Stimulated activated CD4-positive, alpha-beta T cell treated with anti-CD3 and anti-CD28 coated beads, Interleukin-4, amount 100 ng/mL, for 1 hour (primary cell): ENCODE measurements at places on chromosomes 16 and 17.

GRCh38 chr16:47424846-47425245, 36.0 kb downstream of the ITFG1 start:
- DNase-seq = no peak

GRCh38 chr16:86261379-86261778, 248.9 kb upstream of the FOXF1 start:
- DNase-seq = no peak

- DNase-seq = no peak
Observed at GRCh38 chr17:47857551-47858455, 6.8 kb upstream of the SP6 start.

DNA sequence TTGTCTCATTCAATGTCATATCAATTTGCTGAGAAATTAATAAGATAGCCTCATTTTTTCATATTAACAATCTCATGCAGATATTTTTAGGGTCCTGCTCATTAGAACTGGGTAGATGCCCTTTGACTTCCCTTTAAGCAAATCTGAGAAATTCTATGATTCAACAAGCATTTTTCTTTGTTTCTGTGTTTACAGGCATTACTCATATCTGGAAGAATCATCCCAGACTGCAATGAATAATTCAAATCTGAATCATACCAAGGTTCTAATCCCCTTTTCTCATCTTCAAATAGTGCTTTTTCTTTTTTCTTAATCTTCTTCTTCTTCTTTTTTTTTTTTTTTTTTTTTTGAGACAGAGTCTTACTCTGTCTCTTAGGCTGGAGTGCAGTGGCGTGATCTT, 69.2 kb upstream of the KIFC3 start:
- no peak for DNase-seq

DNA sequence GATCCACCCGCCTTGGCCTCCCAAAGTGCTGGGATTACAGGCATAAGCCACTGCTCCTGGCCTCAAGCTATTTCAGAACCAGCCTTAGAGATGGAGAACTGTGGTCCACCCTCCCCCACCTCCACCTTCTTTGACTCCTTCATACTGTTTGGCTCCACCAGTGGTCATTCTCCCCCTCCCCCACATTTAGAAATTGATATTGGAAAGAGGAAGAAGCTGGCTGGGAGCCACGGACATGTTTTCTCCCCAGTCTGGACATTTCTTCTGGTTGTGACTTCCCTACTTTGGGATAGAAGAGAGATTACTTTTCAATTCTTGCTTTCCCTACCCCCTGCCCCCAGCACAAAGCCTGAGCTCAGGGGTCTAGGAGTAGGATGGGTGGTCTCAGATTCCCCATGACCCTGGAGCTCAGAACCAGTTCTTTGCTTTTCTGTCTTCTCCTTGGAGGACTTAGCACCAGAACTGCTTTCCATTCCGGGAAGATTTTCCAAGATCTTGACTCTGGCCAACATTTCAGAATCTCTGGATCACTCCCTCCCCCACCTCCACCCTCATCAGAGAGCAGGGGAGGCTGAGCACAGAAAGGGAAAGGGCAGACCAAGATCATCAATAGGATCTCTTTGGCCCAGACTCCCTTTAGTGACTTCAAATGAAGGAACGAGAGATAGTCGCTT, 16.3 kb downstream of the CAVIN1 start:
- DNase-seq = no peak

GRCh38 chr16:22670551-22671041, 143.4 kb upstream of the HS3ST2 start:
- DNase-seq = no peak

GRCh38 chr16:87728026-87728425, 37.8 kb downstream of the KLHDC4 start:
- DNase-seq = no peak

DNA sequence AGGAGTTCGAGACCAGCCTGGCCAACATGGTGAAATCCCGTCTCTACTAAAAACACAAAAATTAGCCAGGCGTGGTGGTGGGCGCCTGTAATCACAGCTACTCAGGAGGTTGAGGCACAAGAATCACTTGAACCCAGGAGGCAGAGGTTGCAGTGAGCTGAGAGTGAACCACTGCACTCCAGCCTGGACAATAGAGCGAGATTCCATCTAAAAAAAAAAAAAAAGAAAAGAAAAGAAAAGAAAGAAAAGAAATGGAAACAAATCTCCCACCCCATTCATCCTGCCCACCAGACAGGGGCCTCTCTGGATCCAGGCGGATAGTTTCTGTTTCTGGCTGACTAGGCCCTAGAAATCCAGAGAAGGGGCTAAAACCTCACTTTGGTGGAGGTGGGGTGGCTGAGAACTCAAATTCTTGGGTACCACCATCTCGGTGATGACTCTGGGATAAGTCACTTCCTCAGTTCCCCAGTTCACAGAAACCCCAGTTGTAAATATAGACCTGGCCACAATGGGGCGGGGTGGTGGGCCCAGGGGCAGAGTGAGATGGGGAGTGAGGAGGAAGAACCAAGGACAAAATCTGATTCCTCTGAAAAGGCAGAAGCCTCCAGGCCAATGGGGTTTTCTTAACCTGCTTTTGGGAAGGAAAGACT, 22.2 kb downstream of the SOCS1 start:
- DNase-seq = peak; percentile 70

DNA sequence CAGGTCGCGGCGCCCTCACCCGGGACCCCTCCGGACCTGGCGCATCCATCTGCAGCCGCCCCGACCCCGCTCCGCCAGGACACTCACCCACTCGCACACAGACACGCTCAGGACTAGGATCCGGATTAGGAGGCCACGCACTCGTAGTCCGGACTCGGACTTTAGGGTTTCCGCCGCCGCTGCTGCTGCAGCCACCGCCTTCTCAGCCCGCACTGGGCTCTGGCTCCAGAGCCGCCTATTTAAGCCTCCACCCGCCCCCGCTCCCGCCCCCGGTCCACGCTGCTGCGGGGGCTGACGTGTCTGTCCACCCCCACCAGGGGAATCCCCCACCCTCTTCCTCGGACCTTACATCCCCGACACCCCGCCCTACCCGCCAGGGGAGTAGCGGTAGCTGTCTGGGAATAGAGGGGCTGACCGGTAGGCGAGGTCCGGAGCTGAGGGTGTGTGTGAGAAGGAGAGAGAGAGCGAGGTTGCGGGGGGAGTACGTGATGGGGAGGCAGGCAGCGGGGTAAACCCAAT, at the start of gene RRAD:
TSS of gene RRAD (minus strand) at position 214 of the 519 bp plus-strand sequence. CDS start 356 bp downstream, outside the sequence.
- DNase-seq = no peak

- DNase-seq = no peak
Observed at GRCh38 chr17:78602246-78602645, 25.1 kb upstream of the DNAH17 start.

GRCh38 chr17:41692722-41693521, 4.2 kb downstream of the EIF1 start:
- DNase-seq = no peak

- no peak for DNase-seq
Observed at GRCh38 chr17:81092518-81093095, 57.7 kb downstream of the BAIAP2 start.

DNA sequence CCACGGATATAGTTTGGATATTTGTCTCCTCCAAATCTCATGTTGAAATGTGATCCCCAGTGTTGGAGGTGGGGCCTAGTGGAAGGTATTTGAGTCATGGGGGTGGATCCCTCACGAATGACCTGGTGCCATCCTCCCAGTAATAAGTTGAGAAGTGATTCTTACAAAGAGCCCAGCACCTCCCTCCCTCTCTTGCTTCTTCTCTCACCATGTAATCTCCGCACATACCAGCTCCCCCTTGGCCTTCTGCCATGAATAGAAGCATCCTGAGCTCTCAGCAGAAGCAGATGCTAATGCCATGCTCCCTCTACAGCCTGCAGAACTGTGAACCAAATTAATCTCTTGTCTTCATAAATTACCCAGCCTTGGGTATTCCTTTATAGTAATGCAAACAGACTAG, 41.9 kb upstream of the RBBP6 start:
- no peak for DNase-seq

GRCh38 chr16:23848958-23849357, 13.2 kb downstream of the PRKCB start:
- no peak for DNase-seq

DNA sequence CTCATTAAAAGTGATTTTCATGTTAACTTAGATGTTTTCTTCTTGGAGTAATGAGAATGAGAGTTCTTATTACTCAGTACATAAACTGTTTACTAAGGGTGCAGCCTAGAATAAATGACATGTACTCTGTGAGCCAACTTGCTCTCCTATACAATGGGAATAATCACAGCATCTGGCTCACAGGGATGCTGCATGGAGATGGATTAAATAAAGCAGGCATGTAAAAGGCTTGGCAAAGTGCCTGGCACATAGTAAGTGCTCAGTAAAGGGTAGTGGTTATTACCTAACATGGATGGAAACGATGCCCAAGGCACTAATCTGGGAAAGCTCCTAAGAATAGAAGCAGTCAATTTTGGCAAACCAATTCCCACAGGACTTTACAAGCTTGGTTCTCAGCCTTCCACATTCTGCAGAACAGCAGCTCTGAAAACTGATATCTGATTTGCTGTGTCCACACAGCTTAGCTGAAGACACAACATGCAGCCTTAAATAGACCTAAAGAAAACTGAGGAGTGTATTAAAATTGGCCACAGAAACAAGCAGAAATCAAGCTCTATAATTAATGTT, 176.1 kb downstream of the ABCC12 start:
- no peak for DNase-seq

- DNase-seq = no peak
Observed at GRCh38 chr16:57962046-57962445, 8.9 kb downstream of the CNGB1 start.

GRCh38 chr17:72311004-72311403, 190.2 kb downstream of the SOX9 start:
- no peak for DNase-seq

DNA sequence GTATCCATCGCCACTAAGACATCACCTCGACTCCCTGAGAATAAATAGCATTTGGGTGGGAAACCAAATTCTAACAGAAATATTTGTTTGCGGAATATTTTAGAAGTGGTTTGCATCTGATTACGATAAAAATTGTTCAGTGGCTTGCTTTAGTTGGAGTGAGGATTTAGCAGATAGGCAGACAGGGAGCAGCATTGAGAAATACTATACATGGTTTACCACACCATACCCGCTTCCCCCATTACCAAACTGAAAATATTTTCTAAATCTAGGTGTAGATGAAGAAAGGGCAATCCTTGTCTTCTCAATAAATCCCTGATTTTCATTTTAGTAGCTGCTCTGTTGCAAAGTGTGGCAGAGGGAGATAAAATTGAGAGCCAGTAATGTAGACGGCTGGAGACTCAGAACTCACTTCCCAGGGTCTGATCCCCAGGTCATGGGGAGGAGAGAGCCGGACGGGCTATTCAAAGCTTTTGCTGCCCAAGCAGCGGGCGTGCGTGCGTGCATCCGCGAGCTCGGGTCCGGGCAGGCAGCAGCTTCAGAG, 808 bp upstream of the BAHCC1 start:
- no peak for DNase-seq

GRCh38 chr16:22379656-22380055, 5.2 kb upstream of the CDR2 start:
- no peak for DNase-seq

DNA sequence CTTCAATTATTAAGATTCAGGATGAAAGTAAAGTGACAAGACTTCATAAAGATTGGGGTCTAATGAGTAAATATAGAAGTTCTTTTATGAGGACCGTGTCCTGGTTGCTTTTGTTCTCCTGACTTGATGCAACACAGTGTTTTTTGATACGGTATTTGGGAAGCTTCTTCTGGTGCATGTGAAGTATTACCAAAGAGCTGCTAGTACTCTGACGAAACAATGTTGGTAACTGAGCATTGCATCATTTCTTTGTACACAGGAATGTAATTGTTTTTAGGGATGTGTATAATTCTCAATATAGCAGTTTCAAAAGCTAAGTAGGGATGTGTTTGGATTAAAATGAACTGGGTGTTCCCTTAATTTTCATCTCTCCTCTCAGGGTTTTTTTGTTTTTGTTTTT, 15.9 kb downstream of the KPNB1 start:
- DNase-seq = no peak

DNA sequence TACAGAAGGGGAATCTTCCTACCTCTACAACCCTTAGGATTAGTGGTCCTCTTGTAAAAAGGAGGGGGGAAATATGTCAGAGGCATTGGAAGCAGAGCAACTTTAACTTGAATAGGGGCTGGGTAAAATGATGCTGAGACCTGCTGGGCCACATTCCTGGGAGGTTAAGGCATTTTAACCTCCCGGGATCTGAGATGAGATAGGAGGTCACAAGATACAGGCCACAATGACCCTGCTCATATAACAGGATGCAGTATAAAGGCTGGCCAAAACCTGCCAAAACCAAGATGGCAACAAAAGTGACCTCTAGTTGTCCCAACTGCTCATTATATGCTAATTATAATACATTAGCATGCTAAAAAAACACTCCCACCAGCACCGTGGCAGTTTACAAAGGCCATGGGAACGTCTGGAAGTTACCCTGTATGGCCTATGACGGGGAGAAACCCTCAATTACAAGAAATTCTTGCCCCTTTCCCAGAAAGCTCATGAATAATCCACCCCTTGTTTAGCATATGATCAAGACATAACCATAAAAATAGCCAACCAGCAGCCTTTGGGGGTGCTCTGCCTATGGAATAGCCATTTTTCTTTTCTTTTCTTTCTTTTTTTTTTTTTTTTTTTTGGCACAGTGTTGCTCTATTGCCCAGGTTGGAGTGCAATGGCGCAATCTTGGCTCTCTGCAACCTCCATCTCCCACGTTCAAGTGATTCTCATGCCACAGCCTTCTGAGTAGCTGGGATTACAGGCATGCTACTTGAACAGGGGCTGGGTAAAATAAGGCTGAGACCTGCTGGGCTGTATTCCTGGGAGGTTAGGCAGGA, 6.2 kb upstream of the C1QTNF1 start:
- DNase-seq = no peak

GRCh38 chr16:76941113-76941512, 249.9 kb upstream of the MON1B start:
- no peak for DNase-seq

DNA sequence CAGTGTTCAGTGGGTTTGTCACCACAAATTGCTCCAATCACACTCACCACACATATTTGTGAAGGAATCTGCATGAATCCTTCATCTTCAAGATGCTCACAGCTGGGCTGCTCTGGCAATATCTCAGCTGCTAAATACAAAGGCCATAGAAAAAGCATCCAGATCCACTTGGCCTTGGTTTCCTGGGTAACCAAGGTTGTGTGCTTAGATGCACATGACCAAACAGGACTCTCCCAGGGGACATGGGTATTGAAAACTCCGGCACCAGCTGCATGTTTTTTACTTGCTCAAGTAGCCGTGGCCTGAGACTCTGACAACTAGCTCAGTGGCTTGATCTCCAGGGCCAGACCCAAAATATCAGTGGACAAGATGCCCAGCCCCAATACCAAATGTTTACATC, 131.3 kb downstream of the CBLN1 start:
- DNase-seq = no peak

GRCh38 chr17:81285179-81285878, 9.8 kb downstream of the SLC38A10 start:
- peak; percentile 62 for DNase-seq

GRCh38 chr16:84722068-84722467, 22.3 kb downstream of the USP10 start:
- DNase-seq = no peak
